ENCODE measurements at places on chromosomes 4 and X. TPM values are rescaled to one million over a fixed set of nuclear protein-coding genes. Genes with fewer than 3 reads are reported as not detected.

DNA sequence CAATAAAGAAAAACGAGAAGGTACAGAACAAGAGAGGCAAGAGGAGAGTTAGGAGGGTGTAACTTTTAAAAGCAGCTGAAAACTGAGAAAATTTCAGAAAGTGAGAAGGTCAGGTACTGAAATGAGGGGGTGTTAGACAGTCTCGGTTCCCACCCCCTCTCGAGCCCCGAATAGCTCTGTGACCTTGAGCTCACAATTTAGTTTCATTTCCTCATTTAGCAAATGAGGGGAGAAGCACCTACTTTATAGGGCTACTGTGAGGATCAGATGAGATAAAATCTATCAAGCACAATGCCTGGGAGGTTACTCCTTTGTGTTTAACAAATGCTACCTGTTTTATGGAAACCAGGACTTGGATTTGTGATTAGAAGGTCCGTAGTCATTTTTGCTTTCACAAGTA is 4.9 kb downstream of the UGT8 start:
- peaks cover 28% of the 10 kb centered on the region for H3K27me3 ChIP-seq
- no peak overlapping the region for H3K4me3 ChIP-seq
- DNase-seq: no peak
- H3K27ac ChIP-seq: no peak overlapping the region
- H3K4me1 ChIP-seq: no peaks in the 10 kb centered on the region

Gene SPIN2B
- polyA plus RNA-seq: 6.7 TPM

DNA sequence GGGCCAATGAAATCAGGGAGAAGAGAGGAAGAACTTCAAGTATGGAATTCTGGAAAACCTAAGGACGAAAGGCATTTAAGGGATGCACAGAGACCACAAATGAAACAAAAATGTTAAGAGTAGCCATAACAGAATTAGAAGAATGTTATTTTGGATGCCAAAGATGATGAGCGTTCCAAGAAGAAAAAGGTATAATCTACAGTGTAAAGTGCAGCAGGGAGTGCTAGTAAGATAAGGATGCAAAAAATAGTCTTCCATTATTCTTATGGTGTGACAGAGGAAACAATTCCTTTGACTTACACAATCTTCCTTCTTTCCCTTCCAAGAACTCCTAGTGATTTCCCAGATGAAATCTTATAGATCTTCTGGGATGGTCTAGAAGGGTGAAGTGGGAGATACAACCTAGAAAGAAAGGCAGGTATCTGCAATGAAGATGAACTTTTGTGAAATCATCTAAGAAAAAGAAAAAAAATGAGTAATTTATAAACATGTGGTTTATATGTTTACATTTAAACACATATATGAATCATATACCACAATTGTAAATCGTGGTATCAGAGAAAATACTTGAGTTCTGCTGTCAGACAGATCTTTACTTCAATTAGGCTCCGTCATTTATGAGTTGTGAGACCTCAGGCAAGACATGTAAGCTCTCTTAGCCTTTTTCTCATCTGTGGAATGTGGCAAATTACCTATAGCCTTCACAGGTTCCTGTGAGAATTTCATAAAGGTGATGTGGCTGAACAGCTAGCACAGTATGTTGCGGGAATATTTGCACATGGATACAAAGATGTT is 8.1 kb downstream of the MORF4L2 start:
- no peak for DNase-seq
- no peaks in the 10 kb centered on the region for H3K27me3 ChIP-seq
- H3K4me3 ChIP-seq: no peak overlapping the region
- no peak overlapping the region for H3K27ac ChIP-seq
- H3K36me3 ChIP-seq: peaks cover 54% of the 10 kb centered on the region

DNA sequence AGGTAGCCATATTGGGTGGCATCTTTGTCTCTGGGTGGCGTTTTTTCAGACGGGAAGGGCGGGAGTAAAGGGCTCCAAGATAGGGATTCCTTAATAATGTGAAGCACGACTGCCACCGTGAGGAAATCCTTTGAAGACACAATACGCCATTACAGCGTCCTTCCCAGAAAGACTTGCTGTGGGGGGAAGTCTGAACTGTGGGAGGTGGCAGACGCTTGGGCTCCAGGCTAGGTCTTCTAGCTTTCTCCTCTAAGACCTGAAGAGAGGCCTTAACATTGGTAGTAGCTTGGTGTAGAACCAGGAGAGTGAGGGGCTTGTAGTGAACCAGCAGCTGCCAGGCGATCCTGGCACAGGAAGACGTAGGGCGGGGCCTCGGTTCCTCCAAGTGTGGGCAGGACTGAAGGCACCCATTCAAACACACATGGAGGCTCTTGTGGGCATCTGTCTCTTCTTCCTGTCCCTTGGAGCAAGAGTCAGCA is 197.3 kb downstream of the OR13H1 start:
- peaks cover 33% of the 10 kb centered on the region for H3K4me1 ChIP-seq
- H3K4me3 ChIP-seq: peak overlapping the region; percentile 71
- no peaks in the 10 kb centered on the region for H3K27me3 ChIP-seq

DNA sequence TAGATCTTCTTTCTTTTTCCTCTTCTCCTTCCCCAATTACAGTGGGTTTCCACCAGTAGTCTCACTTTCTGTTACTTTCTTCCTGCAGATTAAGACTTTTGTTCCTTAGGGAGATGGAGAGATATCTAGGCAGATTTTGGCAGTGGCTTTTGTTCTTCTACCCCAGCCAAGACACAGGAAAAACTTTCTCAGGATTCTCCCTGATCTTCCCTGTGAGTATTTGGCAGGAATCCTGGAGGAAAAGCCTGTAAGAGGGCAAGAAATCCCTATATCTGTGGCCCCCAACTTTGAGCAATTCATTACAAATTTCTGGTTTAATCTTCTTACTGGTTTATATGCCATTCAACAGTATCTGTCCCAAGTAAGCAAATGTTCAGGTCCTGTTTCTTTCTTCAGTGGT is 21.9 kb downstream of the SLC9A7 start:
- H3K36me3 ChIP-seq: no peaks in the 10 kb centered on the region
- DNase-seq: no peak
- no peak overlapping the region for H3K27ac ChIP-seq
- no peaks in the 10 kb centered on the region for H3K27me3 ChIP-seq

GRCh38 chrX:12332786-12333347 is 194.6 kb downstream of the FRMPD4 start:
- no peak overlapping the region for H3K4me3 ChIP-seq
- no peaks in the 10 kb centered on the region for H3K4me1 ChIP-seq
- H3K36me3 ChIP-seq: no peaks in the 10 kb centered on the region
- no peaks in the 10 kb centered on the region for H3K27me3 ChIP-seq
- H3K27ac ChIP-seq: no peak overlapping the region
- no peak for DNase-seq

Gene PGRMC2
- polyA plus RNA-seq: 7.3 TPM

GRCh38 chrX:41705680-41706374 is 17.1 kb downstream of the GPR34 start:
- no peak overlapping the region for H3K4me3 ChIP-seq
- peaks cover 42% of the 10 kb centered on the region for H3K4me1 ChIP-seq
- H3K36me3 ChIP-seq: no peaks in the 10 kb centered on the region
- peaks cover 2% of the 10 kb centered on the region for H3K27me3 ChIP-seq
- H3K27ac ChIP-seq: peak overlapping the region; percentile 70
- DNase-seq: peak; percentile 48

All from CD14-positive monocyte (primary cell).